ENCODE measurements at places on chromosomes 7 and 10.

- DNase-seq, result no peak
These were observed 2.9 kb downstream of the LRMDA start for GRCh38 chr10:75434291-75434690.

DNA sequence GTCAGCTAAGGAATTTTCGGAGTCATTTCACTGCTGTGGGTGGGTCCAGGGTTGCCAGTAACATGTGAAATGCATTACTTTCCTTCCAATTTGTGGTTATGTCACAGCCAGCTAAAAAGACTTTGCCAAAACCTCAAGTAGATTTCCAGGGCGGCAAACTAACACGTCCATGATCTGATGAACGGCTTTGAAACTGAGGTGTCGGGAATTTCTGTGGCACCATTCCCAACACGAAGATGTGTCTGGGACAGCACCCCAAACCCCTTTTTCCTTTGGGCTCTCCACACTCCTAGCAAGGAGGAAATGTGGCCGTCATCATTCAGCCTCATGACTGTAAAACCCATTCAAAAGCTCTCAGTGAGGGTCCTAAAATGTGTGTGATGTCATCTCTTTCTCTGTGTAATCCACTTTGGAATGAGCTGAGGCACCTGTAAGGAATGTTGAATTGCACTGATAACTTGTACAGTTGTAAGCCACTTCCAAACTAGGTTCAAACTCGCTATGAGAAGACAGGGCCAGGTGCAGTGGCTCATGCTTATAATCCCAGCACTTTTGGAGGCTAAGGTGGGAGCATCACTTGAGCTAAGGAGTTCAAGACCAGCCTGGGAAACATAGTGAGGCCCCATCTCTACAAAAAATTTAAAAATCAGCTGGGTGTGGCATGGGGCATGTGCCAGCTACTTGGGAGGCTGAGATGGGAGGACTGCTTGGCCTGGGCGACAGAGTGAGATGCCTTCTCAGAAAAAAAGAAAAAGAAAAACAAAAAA lies 146.1 kb upstream of the FRMD4A start:
- no peak for DNase-seq

DNA sequence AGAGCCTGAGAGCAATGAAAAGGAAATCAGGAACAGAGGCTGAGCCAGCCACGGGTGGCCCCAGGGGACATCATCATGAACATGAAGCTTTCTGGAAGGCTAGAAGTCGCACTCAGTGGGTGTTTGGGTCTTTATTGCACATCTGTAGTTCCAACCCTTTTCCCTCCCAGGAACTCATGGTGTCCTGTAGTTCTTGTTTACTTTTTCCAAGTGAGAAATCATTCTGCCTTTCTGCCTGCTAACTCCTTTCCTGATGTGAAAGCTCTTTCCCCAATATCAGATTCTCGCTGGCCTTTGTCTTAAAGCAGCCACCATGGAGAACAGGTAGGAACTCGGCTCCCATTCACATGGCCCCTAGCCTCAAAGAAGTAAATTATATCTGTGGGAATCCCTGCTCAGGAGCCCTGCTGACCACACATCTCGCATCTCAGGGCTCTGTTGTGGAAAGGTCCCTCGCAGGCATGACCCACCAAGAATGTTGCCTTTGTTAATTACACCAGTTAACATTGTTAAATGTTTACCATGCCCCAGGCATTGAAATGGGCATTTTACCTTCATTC lies 542.7 kb downstream of the TNS3 start:
- DNase-seq, result no peak

DNA sequence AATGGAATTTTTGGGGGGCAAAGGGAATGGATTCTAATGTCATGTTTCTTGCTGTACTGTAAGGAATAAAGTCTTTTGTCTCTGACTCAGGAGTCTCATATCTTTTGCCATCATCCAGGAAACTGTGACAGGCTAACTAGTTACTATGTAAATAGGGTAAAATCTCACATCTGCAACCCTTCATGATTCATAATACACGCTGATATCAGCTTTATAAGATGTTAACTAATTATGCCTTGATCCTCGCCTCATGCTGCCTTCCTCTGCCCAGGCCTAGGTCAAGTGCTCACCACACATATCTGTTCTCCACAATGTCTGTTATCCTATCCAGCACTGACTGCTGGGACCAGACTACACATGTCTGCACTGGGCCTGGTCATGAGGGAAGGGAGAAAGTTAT lies 81.3 kb upstream of the CXCL12 start:
- DNase-seq, result no peak

GRCh38 chr10:122154545-122155366 lies 116.3 kb upstream of the BTBD16 start:
- no peak for DNase-seq

- DNase-seq, result no peak
These were observed 4.4 kb upstream of the TECPR1 start for GRCh38 chr7:98256431-98256830.

DNA sequence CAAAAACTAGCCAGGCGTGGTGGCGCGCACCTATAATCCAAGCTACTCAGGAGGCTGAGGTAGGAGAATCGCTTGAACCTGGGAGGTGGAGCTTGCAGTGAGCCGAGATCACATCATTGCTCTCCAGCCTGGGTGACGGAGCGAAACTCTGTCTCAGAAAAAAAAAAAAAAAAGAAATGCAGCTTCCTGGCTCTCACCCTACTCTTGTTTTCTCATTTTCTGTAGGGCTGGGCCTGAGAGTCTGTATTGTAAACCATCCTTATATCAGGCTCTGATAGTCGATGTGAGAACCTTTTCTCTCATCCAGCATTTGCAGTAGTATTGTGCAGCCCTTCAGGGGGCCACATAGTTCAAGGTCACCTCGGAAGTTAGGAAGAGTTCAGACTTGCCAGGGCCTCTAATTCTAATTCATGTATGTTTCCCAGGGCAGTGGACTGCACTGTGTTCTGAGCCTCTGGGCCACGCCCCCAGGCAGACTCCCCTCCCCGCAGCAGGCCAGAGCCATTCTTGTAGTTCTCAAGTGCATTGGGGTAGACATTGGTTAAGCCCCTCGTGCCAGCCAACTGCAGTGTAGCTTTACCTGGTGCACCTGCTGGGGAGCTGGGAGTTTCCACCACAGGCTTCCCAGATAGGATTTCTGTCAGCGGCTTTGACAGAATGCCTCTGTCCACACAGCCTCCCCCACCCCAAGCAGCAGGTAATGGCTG lies 38.3 kb upstream of the PDCD4 start:
- no peak for DNase-seq

DNA sequence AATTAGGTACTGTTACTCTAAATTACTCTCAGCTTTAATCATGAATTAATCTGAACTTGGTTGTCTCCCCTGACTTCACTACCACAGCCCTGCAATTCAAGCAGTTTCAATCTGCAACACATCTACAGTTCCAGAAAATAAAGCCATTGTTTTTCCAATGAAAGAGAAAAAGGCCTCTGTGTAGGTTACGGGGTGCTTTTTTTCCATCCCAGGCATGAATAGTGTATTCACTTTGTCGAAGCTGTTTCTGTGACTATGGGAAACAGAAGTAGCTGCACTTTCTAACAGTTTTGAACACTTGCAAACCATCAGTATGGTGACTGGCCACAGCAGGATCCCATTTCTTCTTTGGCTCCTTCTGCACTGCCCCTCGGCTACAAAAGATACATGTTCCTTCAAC lies 460.2 kb downstream of the GRM8 start:
- DNase-seq, result no peak

- DNase-seq, result no peak
These were observed 32.9 kb upstream of the CUX1 start for GRCh38 chr7:101784292-101785127.
